SJCRH30 (cell line): ENCODE measurements at places on chromosomes 2 and 18. TPM values are rescaled to one million over a fixed set of nuclear protein-coding genes. Genes with fewer than 3 reads are reported as not detected.
A peak's percentile ranks its signal among the peaks of the same experiment; 100 is the strongest.

- H3K36me3 ChIP-seq, result no peaks in the 10 kb centered on the region
- H3K27ac ChIP-seq, result no peak overlapping the region
- no peak overlapping the region for H3K4me3 ChIP-seq
- no peaks in the 10 kb centered on the region for H3K4me1 ChIP-seq
Measured at GRCh38 chr2:1253629-1254028, 159.6 kb upstream of the TPO start.

DNA sequence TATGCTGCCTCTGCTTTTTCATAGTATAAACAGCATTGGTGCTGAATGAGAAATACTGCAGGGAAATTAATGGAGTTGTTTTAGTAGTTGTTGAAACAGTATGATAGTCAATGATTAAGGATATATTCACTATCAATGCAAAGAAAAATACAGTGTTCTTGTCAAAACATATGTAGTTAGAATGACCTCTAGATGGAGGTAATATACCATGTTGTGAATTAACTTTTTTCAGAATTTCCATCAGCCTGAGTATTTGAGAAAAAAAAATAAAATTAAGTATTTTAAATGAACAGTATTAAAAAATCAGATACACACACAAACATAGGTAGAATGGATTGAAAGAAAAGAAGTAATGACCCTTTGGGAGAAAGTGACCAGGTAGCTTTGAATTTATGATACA lies 59.5 kb downstream of the RMDN2 start:
- no peak overlapping the region for H3K4me3 ChIP-seq
- DNase-seq, result no peak
- H3K4me1 ChIP-seq, result 0 out of 2 replicates have a peak, but pooled peaks cover 2% of the 10 kb centered on the region
- H3K27ac ChIP-seq, result no peak overlapping the region
- 0 out of 2 replicates have a peak, but pooled peaks cover 2% of the 10 kb centered on the region for H3K27me3 ChIP-seq
- H3K36me3 ChIP-seq, result no peaks in the 10 kb centered on the region

GRCh38 chr2:230941202-230942180 lies 16.4 kb upstream of the GPR55 start:
- DNase-seq, result no peak
- H3K4me3 ChIP-seq, result no peak overlapping the region
- H3K36me3 ChIP-seq, result no peaks in the 10 kb centered on the region
- H3K27ac ChIP-seq, result no peak overlapping the region
- peaks cover 5% of the 10 kb centered on the region; the same call in 1 of the 2 replicates for H3K27me3 ChIP-seq

- no peaks in the 10 kb centered on the region for H3K27me3 ChIP-seq
- H3K27ac ChIP-seq, result no peak overlapping the region
- no peak overlapping the region for H3K4me3 ChIP-seq
Measured at GRCh38 chr2:180882959-180883358, 97.4 kb upstream of the UBE2E3 start.

- H3K27ac ChIP-seq, result no peak overlapping the region
- H3K4me3 ChIP-seq, result no peak overlapping the region
- no peaks in the 10 kb centered on the region for H3K36me3 ChIP-seq
- peaks cover 3% of the 10 kb centered on the region; the same call in 1 of the 2 replicates for H3K4me1 ChIP-seq
Measured at GRCh38 chr2:24088821-24089359, 4.3 kb upstream of the TP53I3 start.

- no peaks in the 10 kb centered on the region for H3K27me3 ChIP-seq
- no peak overlapping the region for H3K4me3 ChIP-seq
- no peak for DNase-seq
- H3K4me1 ChIP-seq, result no peaks in the 10 kb centered on the region
Measured at GRCh38 chr2:179037807-179038206, 12.1 kb downstream of the CCDC141 start.

DNA sequence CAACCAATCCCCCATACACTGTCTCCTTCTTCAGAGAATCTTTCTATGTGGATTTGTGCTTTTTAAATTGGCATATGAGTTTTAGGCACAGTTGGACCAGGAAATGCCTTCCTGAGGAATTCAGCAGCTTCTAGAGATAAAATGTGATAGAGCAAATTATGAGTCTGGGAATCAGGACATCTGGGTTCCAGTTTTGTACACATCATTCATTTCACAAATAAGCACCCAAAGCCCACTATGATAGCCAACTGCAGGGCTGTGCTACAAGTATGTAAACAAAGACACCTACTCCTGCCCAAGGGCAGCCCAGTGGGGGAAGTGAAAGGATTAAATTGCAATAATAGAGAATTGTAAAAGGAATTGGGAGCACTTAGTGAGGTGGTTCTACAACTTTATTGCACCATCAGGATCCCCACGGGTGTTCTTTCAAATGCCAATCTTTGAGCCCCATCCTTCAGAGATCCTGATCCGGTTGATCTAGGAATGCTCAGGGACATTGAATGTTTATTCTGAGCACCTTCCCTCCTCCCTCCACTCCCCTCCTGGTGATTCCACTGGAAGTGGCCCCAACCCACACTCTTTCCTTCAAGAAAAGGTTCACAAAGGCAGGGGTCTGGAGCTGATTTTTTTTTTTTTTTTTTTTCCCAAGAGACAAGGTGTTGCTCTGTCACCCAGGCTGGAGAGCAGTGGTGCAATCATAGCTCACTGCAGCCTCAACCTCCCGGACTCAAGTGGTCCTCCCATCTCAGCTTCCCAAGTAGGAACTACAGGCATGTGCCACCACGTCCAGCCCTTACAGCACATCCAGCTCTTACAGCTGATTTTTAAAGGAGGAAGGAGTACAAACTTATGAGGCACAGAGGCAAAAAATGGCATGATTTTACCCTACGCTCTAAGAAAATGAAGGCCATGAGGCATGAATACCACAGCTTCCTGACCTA lies 11.1 kb upstream of the KCMF1 start:
- no peak overlapping the region; the same call in 1 of the 2 replicates for H3K27ac ChIP-seq
- H3K4me3 ChIP-seq, result no peak overlapping the region
- H3K36me3 ChIP-seq, result peaks cover 9% of the 10 kb centered on the region
- DNase-seq, result no peak
- no peaks in the 10 kb centered on the region for H3K27me3 ChIP-seq
- peaks cover 30% of the 10 kb centered on the region for H3K4me1 ChIP-seq

- no peaks in the 10 kb centered on the region for H3K27me3 ChIP-seq
- H3K36me3 ChIP-seq, result peaks cover 97% of the 10 kb centered on the region
- no peak overlapping the region for H3K4me3 ChIP-seq
- H3K4me1 ChIP-seq, result no peaks in the 10 kb centered on the region
- DNase-seq, result no peak
Measured at GRCh38 chr2:61493523-61493942, 22.6 kb upstream of the USP34 start.

- no peak overlapping the region for H3K4me3 ChIP-seq
- no peak overlapping the region for H3K27ac ChIP-seq
- 0 out of 2 replicates have a peak, but pooled peaks cover 4% of the 10 kb centered on the region for H3K27me3 ChIP-seq
- no peaks in the 10 kb centered on the region for H3K4me1 ChIP-seq
Measured at GRCh38 chr2:20100711-20101110, 49.3 kb upstream of the LAPTM4A start.

GRCh38 chr2:216540920-216541319 lies 42.3 kb downstream of the RPL37A start:
- DNase-seq, result no peak
- H3K27ac ChIP-seq, result no peak overlapping the region
- no peaks in the 10 kb centered on the region for H3K36me3 ChIP-seq
- peaks cover 3% of the 10 kb centered on the region; the same call in 1 of the 2 replicates for H3K4me1 ChIP-seq
- H3K4me3 ChIP-seq, result no peak overlapping the region

DNA sequence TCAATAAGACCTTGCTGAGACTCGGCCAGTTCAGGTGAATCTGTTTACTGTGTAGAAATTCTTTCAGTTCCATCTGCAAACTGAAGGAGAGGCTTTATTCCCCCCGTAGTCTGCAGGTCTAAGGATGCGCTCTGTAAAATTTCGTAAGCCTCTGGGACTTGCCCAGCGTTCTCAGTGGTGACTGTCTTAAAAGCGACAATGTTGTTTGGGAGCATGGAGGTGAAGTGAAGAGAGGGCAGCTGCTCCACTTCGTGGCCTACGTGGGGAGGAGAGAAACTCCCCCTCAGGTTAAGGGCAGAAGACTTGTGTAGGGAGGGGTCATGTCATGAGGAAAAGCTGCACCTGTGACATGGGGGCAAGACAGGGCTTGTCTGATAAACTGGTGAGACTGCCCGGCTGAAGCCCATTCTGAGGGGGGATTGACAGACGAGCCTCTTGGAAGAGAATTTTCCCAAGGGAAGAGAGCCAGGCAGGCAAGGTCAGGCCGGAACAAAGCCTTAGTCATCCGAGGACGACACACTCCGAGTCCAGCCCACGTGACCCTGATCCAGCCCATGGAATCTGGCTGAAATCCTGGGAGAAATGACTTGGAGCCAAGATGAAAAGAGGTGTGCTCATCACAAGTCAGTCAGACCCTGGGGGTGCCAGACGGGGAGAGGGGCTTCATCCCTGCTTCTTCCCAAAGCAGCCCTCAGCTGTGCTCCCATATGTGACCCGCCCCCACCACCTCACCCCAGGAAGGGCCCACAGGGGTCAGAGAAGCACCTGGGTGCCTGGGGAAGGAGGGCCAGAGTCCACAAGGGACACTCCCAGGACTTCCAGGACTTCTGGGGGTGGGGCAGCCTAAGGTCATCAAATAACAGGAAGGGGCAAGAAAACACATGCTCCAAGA lies 88.5 kb upstream of the SH3BP4 start:
- no peak overlapping the region for H3K4me3 ChIP-seq
- no peaks in the 10 kb centered on the region for H3K27me3 ChIP-seq
- H3K36me3 ChIP-seq, result no peaks in the 10 kb centered on the region
- H3K27ac ChIP-seq, result no peak overlapping the region; the same call in 1 of the 2 replicates
- DNase-seq, result peak; percentile 73
- H3K4me1 ChIP-seq, result peaks cover 10% of the 10 kb centered on the region; the same call in 1 of the 2 replicates

- H3K36me3 ChIP-seq, result no peaks in the 10 kb centered on the region
- no peaks in the 10 kb centered on the region for H3K27me3 ChIP-seq
- no peak overlapping the region for H3K4me3 ChIP-seq
- H3K27ac ChIP-seq, result no peak overlapping the region
Measured at GRCh38 chr2:142280831-142281230, 150.0 kb upstream of the LRP1B start.

- H3K4me1 ChIP-seq, result no peaks in the 10 kb centered on the region
- H3K4me3 ChIP-seq, result no peak overlapping the region
- no peaks in the 10 kb centered on the region for H3K27me3 ChIP-seq
- no peaks in the 10 kb centered on the region for H3K36me3 ChIP-seq
Measured at GRCh38 chr18:8933714-8934284, 168.7 kb upstream of the NDUFV2 start.

DNA sequence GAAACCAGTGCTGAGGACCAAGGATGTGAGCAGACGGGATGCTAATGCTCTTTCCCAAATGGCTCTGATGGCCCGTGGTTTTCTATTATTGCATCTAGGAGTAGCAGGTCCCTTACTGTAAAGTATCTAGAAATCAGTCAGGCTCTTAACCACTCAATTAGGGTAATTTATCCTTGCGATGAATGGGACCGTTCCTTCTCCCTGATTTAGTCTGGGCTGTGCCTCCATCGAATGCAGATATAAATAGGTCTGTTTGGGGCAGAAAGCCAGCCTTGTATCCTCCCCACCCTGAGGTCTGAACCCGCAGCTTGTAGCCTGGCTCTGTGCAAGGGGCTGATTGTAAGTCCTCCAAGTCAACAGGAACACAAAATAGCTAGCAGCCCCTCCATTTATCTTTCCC lies 9.5 kb upstream of the SMARCAL1 start:
- H3K27ac ChIP-seq, result no peak overlapping the region
- H3K27me3 ChIP-seq, result 0 out of 2 replicates have a peak, but pooled peaks cover 3% of the 10 kb centered on the region
- H3K36me3 ChIP-seq, result no peaks in the 10 kb centered on the region
- no peak for DNase-seq

DNA sequence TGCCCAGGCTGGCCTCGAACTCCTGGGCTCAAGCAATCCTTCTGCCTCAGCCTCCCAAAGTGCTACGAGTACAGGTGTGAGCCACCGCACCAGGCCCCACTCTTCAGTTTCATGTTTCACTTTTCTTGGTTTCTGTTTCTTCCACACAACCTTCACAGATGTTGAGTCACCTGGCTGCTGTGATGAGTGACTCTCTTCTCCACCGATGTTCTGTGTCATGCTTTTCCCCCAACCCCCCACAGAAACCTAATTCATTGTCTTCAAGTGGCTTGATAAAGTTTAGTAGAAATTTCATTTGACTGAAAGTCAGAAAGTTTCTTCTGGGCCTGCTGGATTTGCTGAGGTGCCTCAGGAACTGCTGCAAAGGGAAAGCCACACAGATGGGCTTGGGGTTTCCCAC lies 78.5 kb downstream of the SPHKAP start:
- H3K4me1 ChIP-seq, result peaks cover 31% of the 10 kb centered on the region
- no peaks in the 10 kb centered on the region for H3K36me3 ChIP-seq
- no peak overlapping the region for H3K27ac ChIP-seq
- H3K4me3 ChIP-seq, result no peak overlapping the region
- no peak for DNase-seq

DNA sequence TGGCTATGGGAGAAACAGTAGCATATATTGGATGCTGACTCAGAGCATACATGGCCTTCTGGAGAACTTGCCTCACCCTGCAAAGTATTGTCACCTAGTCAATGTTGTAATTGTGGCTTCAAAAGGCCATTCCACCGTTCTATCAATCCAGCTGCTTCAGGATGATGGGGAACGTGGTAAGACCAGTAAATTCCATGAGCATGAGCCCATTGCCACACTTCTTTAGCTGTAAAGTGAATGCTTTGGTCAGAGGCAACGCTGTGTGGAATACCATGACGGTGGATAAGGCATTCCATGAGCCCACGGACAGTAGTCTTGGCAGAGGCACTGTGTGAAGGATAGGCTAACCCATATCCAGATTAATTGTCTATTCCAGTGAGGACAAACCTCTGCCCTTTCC lies 1300.1 kb upstream of the ACVR2A start:
- no peaks in the 10 kb centered on the region for H3K36me3 ChIP-seq
- H3K27me3 ChIP-seq, result no peaks in the 10 kb centered on the region
- no peaks in the 10 kb centered on the region for H3K4me1 ChIP-seq

DNA sequence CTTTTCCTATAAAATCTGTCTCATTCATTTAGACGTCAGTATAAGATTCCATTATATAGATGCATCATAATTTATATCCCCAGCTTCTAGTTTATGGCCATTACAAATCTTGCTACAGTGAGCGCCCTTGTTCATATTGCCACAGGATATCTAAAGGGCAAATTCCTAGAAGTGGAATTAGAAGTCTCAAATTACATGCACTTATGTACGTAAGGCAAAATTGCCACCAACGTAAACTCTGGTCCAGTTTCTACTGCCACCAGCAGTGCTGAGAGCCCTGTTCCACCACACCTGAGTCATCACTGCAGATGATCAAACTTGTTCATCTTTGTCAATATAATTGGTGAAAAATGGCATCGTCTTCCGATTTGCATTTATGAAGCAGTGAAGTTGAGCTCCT lies 90.9 kb upstream of the ID2 start:
- no peaks in the 10 kb centered on the region for H3K27me3 ChIP-seq
- DNase-seq, result no peak
- no peaks in the 10 kb centered on the region for H3K4me1 ChIP-seq
- H3K36me3 ChIP-seq, result no peaks in the 10 kb centered on the region

DNA sequence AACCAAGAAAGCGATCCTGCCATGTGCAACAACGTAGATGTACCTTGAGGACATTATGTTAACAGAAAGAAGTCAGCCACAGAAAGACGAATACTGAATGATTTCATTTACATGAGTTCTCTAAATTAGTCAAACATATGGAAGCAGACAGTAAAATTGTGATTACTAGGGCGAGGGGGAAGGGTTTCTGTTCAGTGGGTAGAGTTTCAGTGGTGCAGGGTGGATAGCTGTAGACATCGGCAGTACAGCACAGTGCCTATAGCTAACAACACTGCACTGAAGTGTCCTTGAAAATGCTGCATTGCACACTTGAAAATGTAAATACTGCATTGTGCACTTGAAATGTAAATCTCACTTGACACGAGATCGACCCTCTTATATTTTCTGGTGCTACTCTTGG lies 275.3 kb downstream of the GALR1 start:
- no peaks in the 10 kb centered on the region for H3K4me1 ChIP-seq
- H3K27ac ChIP-seq, result no peak overlapping the region
- H3K4me3 ChIP-seq, result no peak overlapping the region
- no peak for DNase-seq
- H3K36me3 ChIP-seq, result no peaks in the 10 kb centered on the region

The CD302 gene
- total RNA-seq, result 1.5 and 1.8 TPM in 2 replicates

The IMP4 gene
- 74.0 and 77.6 TPM in 2 replicates for total RNA-seq

The TUBA4B gene
- 0.08 TPM in 1 of 2 replicates, not detected in the other for total RNA-seq

The CHMP3 gene
- 66.9 and 72.2 TPM in 2 replicates for total RNA-seq

The OTOS gene
- 0.73 TPM in 1 of 2 replicates, not detected in the other for total RNA-seq

The DUSP2 gene
- total RNA-seq, result 0.67 and 1.0 TPM in 2 replicates

The EPAS1 gene
- 16.5 and 17.3 TPM in 2 replicates for total RNA-seq

The ARHGEF4 gene
- total RNA-seq, result 0.06 TPM in 1 of 2 replicates, not detected in the other
